Activated T-cell treated with anti-CD3 and anti-CD28 coated beads, Interleukin-2, amount 50 U/mL, for 72 hours (primary cell): ENCODE measurements at places on chromosomes 1 and 21. TPM values are rescaled to one million over a fixed set of nuclear protein-coding genes. Genes with fewer than 3 reads are reported as not detected.

- DNase-seq, result no peak
These were observed 3.3 kb downstream of the GBP4 start for GRCh38 chr1:89195476-89195875.

GRCh38 chr1:191174298-191174697, 696.6 kb upstream of the BRINP3 start:
- no peak for DNase-seq

DNA sequence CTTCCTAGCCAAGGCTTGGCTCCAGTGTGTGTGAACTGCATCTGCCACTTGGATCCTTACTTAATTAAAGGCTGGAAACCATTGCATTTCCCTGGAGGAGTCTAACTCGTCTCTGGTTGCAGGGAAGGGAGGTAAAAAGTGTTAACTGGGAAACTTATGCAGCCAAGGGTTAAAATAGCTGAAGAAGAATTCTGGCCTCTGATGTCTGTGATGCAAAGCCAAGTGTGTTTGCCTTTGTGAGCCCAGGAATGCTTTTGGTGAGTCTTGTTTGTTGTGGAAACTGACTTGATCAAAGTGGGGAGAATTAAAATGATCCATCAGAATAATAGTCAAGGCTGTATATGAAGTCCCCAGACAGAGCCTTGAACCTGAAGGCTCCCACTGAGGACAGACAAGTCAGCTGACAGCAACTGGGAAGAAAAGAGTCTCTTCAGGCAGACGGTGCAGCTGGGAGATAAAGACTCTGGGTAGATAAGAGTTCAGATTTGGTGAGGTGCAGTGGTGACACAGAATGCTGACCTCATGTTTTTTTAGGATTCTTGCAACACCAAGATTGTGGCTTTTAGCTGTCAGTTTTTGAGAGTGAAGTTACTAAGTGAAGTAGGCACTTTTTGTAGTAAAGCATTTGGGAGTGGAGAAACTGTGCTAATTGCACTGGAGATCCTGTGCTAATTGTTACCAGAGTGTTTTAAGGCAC, 59.5 kb upstream of the WLS start:
- DNase-seq, result no peak

DNA sequence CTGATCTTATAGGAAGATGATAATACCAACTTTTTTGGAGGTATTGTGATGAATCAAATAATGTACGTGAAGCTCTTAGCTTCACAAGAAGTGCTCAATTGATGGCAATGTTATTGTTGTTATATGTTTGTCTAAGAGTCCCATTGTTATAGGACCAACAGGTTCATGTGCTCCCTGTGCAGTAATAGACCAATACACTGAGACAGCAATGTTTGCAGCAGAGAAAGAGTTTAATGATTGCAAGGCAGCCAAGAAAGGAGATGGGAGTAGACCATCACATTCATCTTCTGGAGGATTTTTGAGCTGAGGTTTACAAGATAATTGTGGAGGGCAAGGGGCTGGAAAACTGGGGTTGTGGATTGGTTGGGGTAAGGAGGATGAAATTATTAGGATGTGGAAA, 143.0 kb downstream of the CNIH3 start:
- DNase-seq, result no peak

DNA sequence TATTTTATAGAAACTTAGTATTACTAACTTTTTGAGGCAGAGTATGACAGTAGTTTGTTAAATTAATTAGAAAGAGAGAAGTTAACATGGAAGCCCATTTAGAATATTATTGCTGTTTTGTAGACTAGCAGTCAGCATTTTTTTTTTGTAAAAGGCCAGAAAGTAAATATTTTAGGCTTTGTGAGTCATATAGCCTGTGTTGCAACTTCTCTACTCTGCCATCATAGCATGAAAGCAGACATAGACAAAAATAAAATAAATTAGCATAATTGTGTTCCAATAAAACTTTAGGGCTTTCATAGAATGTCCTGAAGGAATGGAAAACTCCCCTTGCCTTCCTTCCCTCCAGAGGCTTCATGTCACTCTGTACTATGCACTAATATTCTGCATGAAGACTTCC, 12.3 kb upstream of the RGS4 start:
- no peak for DNase-seq

- no peak for DNase-seq
These were observed 305.1 kb downstream of the LTN1 start for GRCh38 chr21:28687586-28687985.

DNA sequence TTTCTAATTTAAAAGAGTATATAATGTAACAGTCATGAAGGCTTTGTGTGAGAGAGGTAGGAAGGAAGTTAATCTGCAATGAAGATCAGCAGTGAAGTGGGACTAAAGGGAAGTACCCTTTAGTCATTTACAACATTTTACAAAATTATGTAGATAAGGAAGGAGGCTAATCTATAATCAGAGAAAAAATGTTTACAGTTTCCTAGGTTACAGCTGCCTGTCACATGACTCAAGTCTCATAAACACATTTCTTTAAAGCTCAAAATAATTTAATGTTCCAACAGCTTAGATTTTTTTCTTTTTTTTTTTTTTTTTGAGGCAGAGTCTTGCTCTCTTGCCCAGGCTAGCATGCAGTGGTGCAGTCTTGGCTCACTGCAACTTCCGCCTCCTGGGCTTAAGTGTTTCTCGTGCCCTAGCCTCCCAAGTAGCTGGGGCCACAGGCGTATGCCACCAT, 26.2 kb upstream of the CAP1 start:
- DNase-seq, result no peak

DNA sequence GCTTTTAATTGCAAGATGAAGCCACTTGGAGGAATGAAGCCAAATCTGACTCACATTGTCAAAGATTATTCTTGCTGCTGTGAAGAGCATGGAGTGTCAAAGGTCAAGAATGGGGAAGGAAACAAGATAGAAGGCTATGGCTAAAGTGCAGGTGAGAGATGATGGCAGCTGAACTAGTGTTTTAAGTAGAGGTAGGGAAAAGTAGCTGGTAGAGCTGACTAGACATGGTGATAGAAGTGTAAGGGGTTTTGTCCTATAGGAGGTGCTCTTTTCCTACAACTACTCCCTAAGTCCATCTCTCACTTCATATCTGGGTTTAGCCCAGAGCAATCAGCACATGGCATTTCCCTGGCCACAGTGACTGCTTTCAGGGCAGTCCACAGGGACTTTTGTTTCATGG, 11.8 kb downstream of the UBE2T start:
- DNase-seq, result no peak

DNA sequence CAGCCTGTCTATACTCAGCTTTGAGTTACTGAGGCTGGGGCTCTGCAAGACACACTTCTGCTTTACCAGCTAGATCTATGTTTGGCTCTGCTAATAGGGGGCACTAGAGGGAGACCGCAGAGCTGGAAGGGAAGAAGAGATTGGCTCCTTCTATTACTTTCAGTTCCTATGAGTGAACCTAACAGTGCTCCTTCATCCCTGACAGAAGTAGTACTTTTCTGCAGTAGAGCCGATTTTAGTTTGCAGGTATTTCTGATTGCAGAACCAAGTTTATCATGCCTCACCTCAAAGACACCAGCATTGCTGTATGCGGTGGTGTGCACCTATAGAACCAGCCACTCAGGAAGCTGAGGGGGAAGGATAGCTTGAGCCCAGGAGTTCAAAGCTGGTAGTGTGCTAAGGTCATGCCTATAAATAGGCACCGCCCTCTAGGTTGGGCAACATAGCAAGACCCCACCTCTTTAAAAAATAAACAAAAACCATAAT, 5.7 kb upstream of the ZDHHC18 start:
- no peak for DNase-seq

DNA sequence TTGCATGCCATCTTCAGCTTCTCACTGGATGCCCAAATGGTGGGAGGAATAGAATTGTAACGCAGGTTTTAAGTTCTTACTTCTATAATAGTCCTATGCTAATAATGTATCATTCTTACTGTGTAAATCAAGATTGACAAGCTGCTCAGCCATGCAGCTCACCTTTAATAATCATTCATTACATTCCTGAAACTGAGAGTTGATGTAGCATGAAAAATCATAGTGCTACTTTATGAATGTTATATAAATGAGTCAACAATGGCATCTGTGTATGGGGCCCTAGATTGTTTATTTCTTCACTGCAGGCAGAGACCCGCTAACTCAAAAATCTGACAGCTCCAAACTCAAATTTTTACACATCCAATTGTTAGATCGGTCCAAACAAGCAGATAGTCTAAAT, 34.4 kb downstream of the FH start:
- DNase-seq, result no peak

- DNase-seq, result no peak
These were observed 41.8 kb upstream of the C1orf198 start for GRCh38 chr1:230909974-230910754.

- no peak for DNase-seq
These were observed 116.7 kb downstream of the FASLG start for GRCh38 chr1:172775606-172776005.

Gene BRDT
- not detected for total RNA-seq

Gene REN
- total RNA-seq, result not detected

Gene DNASE2B
- total RNA-seq, result not detected

Gene SH2D1B
- not detected for total RNA-seq
